Nasal cavity respiratory epithelium epithelial cell of viscerocranial mucosa (primary cell): ENCODE measurements at places on chromosomes 1 and 21. TPM values are rescaled to one million over a fixed set of nuclear protein-coding genes. Genes with fewer than 3 reads are reported as not detected.

The BARHL2 gene
- not detected in 2 replicates for total RNA-seq

The FNBP1L gene
- total RNA-seq, result 18.1 and 58.1 TPM in 2 replicates

The TAL1 gene
- under 0.01 TPM in 1 of 2 replicates, not detected in the other for total RNA-seq

The THEM5 gene
- total RNA-seq, result not detected in 2 replicates

The CFHR1 gene
- total RNA-seq, result not detected in 2 replicates

The KRTAP13-2 gene
- not detected in 2 replicates for total RNA-seq

The AGBL4 gene
- total RNA-seq, result not detected in 2 replicates

The KISS1 gene
- total RNA-seq, result not detected in 2 replicates

The IL12RB2 gene
- total RNA-seq, result 1.0 and 1.8 TPM in 2 replicates

The MNDA gene
- total RNA-seq, result not detected in 2 replicates

The CD46 gene
- 154 and 282 TPM in 2 replicates for total RNA-seq

The CCDC181 gene
- under 0.01 and 0.14 TPM in 2 replicates for total RNA-seq

The MARK1 gene
- 10.3 and 25.3 TPM in 2 replicates for total RNA-seq

The UBL4B gene
- total RNA-seq, result not detected in 2 replicates

The TPM3 gene
- total RNA-seq, result 166 and 392 TPM in 2 replicates
